Bronchial epithelial cell (primary cell): ENCODE measurements at places on chromosomes 11 and 22. TPM values are rescaled to one million over a fixed set of nuclear protein-coding genes. Genes with fewer than 3 reads are reported as not detected.

Gene KRTAP5-10
- not detected in 2 replicates for total RNA-seq

Gene TEX54
- not detected in 2 replicates for total RNA-seq

Gene COA4
- total RNA-seq, result 92.3 and 102 TPM in 2 replicates

Gene RAB1B
- total RNA-seq, result 54.5 and 68.0 TPM in 2 replicates

Gene CST6
- total RNA-seq, result 3.9 and 4.4 TPM in 2 replicates

Gene GPR83
- under 0.01 TPM in 2 replicates for total RNA-seq
